ENCODE measurements at places on chromosomes 12 and 14.

DNA sequence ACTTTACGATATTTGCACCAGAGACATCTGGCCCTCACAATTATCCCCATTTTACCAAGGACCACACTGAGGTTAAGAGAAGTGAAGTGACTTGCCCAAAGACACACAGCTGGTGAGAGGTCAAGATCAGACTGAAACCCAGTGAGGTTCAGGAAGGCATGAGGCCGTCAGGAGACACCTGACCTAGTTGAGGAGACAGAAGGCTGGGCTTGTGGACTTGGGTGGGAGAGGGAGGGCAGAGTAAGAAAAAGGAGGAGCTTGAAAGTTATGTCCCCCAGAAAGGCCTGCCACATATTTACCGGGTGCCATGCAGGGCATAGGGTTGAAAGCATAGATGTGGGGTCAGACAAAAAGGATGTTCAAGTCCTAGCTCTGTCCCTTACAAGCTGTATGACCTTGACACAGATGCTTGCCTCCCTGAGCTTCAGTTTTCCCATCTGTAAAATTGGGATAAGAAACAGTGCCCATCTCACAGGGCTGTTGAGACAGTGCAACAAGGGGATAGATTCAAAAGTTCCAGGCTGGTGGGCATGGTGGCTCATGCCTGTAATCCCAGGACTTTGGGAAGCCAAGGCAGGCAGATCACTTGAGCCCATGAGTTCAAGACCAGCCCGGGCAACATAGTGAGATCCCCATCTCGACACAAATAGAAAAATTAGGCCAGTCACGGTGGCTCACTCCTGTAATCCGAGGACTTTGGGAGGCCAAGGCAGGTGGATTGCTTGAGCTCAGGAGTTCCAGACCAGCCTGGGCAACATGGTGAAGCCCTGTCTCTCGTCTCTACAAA is 6.4 kb downstream of the SELPLG start:
- no peak for DNase-seq

GRCh38 chr12:92844151-92844763 is 84.8 kb downstream of the EEA1 start:
- DNase-seq, result no peak

DNA sequence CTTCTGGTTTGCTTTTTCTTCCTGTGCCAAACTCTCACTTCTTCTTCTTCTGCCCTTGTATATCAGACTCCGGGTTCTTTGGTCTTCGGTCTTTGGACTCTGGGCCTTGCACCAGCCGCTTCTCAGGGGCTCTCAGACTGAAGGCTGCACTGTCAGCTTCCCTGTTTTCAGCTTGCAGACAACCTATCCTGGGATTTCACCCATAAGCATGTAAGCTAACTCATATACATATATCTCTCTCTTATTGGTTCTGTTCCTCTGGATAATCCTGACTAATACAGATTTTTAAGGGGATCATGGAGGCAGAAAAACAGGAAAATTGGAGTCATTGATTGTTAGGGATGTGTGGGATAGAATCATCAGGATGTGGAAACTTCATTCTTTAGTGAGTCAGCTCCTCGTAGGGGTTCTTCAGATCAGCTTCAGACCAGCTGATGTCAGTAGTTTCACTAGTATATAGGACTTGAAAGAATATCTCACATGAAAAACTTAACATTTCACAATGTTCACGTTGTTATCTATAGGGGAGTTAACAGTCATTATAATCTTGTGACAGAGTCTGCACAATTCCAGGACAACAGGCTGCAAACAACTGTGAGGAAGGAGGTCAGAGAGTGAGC is 102.9 kb downstream of the RASSF9 start:
- DNase-seq, result no peak

- no peak for DNase-seq
Measured at GRCh38 chr12:4813741-4814140, 93.5 kb downstream of the GALNT8 start.

Data from NCI-H1930 (cell line).